ENCODE measurements at places on chromosomes 7 and 10.

DNA sequence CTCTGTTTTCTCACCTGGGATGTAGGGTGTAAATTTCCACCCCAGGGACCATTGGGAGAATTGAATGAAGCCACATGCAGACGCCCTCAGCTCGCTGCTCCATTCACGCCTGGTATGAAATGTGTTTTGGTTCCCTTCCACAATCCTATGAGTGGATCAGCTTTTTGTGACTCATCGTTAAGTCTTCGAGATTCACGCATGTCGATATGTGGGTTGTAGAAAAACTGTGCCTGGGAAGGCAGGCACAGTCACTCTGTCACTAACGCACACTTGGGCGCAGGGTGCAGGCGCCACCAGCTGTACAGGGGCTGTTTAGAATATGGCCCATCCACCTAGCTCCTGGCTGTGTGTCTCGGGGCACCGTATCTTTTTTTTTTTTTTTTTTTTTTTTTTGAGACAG is 64.2 kb upstream of the SH2B2 start:
- DNase-seq: no peak

DNA sequence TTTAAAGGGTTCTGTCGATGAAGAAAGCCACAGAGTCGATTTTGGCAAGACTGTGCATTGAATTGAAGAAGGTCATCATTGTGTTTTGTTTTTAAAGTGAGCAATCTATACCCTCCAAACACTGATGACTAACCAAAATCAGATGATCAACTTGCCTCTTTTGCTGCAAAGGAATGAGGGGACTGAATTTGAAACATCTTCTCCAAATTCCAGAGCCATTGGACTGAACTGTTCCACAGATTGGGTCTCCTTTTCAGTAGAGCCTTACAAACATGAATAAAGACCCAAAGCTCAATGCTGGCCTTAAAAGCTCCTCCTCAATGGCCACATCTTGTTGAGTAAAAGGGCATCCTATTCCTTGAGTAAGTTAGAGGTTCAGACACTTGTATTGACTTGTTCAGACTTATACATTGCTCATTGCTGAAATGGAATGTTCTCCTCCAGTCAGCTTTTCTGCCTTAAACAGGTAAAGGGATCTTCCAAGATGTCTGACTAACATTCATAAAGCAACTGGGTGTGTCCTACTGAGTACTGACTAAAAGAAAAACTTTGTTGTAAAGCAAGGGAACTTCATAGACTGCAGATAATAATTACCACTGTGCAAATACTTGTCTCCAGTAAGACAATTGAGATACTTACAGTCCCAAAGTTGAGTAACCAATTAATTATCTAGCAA is 630.6 kb downstream of the KCNMA1 start:
- no peak for DNase-seq

- DNase-seq: no peak
Measured at GRCh38 chr10:99555825-99556523, 23.2 kb downstream of the NKX2-3 start.

DNA sequence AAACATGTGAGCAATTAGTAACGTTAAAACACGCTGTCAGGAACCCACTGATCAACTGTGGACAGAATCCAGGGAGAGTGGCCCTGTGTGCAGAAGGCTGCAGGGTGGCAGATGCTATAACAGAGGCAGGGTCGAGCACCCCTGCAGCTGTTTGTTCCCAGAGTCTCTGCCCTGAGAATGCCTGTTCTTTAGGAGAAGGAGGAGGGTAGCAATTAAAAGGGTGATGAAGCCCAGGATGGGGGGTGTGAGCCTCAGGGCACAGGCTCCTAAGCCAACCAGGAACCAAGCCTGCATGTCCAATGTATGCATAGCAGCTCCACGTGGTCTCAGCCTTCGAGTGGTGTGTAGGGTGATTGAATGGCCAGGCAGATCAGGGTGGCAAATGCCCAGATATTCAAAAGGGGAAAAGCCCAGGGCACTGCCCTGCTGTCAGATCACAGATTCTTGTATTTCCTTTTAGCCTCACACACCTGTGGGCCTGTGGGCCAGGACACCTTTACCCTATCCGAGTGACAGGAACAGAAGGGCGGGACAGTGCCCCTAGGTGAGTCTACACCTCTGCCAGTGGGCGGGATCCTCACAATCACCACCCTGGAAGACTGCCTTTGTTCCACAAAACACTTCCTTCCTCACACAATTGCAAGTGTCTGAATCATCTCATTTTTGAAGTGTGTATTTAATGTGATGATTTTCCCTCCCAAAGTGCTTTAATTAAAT is 7.3 kb downstream of the WDFY4 start:
- no peak for DNase-seq

DNA sequence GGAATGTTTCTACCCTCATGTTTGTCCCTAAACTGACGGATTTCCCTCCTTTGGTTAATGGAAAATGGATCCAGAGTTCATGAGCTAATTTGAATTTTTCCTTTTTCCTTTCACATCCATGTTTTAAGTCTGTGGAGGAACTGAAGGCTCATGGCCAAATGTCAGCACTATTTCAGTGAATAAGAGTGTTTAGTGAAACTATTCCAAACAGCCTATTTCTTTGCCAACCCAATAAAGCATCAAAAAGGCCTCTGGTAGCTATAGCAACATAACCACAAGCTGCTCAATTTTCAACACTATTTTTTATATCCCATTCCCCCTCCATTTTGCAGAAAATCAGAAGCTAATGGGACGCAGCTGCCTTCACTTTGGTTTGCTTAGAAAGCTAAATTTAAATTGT is 1454.1 kb downstream of the GATA3 start:
- DNase-seq: no peak

GRCh38 chr7:131072505-131073091 is 255.1 kb upstream of the MKLN1 start:
- no peak for DNase-seq

DNA sequence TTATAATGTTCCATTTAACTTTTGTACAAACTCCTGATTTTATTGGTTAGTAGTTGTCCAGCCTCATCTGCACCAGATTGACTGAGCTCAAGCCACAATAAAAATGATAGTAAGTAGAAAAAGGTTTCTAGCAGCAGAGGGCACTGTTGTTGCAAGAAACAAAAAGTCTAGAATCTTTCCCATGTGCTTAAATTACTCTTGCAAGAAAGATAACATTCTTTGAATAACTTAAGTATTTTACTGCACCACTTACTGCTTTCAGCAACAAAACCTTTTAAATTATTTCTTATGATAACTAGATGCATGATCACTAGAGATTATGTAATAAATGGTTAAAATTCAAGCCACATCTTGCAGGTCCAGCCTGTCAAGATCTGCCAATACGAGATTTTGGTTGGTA is 27.0 kb downstream of the LMOD2 start:
- DNase-seq: no peak

- DNase-seq: no peak
Measured at GRCh38 chr10:18880530-18880929, 168.1 kb upstream of the MALRD1 start.
